Endodermal cell (in vitro differentiated cells): ENCODE measurements at places on chromosomes 6 and 20.

- H3K27me3 ChIP-seq: no peaks in the 10 kb centered on the region
- H3K27ac ChIP-seq: no peak overlapping the region
- H3K4me3 ChIP-seq: no peak overlapping the region
- DNase-seq: no peak
- no peaks in the 10 kb centered on the region for H3K4me1 ChIP-seq
- H3K36me3 ChIP-seq: no peaks in the 10 kb centered on the region
Measured at GRCh38 chr6:159943101-159943632, 25.7 kb upstream of the IGF2R start.

GRCh38 chr6:148790404-148790803 is 43.6 kb downstream of the UST start:
- H3K27me3 ChIP-seq: no peaks in the 10 kb centered on the region
- no peaks in the 10 kb centered on the region for H3K4me1 ChIP-seq
- no peak for DNase-seq

DNA sequence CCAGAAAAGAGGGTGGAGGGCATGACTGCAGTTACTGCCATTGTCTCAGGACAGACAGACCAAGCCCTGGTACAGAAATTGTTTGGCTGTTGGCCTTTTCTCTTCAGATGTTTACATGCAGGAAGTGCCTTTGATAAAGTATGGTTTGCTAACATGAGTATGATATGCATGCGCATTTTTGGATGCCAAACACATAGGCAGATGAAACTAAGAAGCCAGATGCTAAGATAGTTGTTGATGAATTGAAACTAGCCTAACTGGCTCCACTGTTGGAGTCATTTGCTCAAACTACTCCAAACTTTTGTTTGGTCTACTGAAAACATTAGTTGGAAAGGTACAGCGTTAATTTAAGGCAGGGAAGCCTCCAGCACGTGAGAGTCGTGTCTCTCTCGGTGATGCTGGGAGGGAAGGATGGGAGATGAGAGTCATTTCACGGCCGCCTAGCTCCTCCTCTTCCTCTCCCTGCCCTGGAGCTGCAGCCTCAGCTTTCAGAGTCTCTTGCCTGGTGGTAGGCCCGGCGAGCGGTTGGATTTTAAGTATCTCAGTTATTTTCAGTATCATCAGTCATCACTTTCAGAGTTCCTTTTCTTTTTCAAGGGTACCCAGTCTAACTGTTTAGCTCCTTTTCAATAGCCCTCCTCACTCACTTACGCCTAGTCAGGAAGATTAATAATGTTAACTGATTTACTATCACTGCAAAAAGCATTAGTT is 29.7 kb downstream of the RREB1 start:
- no peaks in the 10 kb centered on the region for H3K36me3 ChIP-seq
- no peak overlapping the region for H3K27ac ChIP-seq
- no peak overlapping the region for H3K4me3 ChIP-seq
- peak; percentile 67 for DNase-seq

DNA sequence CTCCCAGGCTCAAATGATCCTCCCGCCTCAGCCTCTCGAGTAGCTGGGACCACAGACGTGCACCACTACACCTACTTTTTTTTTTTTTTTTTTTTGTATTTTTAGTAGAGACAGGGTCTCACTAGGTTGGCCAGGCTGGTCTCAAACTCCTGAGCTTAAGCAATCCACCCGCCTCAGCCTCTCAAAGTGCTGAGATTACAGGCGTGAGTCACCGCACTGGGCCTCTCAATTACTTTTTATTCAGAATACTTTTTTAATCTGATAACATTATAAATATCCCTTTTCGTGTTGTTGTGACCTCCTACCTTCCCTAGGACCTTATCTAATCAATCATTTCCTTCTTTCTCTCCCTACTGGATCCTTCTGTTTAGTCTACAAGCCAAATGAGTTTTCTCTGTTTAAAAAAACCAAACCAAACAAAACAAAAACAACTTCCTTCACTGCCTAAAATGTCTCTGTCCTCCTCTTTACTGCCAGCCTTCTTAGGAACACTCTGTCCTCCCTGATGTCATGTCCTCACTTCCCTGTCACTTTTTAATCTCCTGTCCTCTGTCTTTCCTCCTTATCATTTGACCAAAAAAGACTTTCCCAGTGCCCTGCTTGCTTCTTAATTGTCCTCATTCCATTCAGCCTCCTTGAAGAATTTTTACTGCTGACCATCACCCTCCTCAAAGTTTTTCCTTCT is 85.0 kb downstream of the CAP2 start:
- H3K4me1 ChIP-seq: peaks cover 17% of the 10 kb centered on the region
- peaks cover 33% of the 10 kb centered on the region for H3K36me3 ChIP-seq
- DNase-seq: no peak

- H3K4me1 ChIP-seq: no peaks in the 10 kb centered on the region
- no peaks in the 10 kb centered on the region for H3K27me3 ChIP-seq
- no peaks in the 10 kb centered on the region for H3K36me3 ChIP-seq
- H3K27ac ChIP-seq: no peak overlapping the region
Measured at GRCh38 chr6:97456070-97456469, 173.1 kb upstream of the MMS22L start.
